NCI-H774 (cell line): ENCODE measurements at places on chromosomes 16 and 17.

- no peak for DNase-seq
These were observed 52.3 kb downstream of the RPGRIP1L start for GRCh38 chr16:53651357-53651756.

- no peak for DNase-seq
These were observed at the start of gene PABPN1L for GRCh38 chr16:88866151-88866920. PABPN1L (minus strand) TSS chr16:88866660; CDS start chr16:88866606, 54 bp downstream.

- DNase-seq = no peak
These were observed 72.8 kb upstream of the DYNLRB2 start for GRCh38 chr16:80468029-80468428.

DNA sequence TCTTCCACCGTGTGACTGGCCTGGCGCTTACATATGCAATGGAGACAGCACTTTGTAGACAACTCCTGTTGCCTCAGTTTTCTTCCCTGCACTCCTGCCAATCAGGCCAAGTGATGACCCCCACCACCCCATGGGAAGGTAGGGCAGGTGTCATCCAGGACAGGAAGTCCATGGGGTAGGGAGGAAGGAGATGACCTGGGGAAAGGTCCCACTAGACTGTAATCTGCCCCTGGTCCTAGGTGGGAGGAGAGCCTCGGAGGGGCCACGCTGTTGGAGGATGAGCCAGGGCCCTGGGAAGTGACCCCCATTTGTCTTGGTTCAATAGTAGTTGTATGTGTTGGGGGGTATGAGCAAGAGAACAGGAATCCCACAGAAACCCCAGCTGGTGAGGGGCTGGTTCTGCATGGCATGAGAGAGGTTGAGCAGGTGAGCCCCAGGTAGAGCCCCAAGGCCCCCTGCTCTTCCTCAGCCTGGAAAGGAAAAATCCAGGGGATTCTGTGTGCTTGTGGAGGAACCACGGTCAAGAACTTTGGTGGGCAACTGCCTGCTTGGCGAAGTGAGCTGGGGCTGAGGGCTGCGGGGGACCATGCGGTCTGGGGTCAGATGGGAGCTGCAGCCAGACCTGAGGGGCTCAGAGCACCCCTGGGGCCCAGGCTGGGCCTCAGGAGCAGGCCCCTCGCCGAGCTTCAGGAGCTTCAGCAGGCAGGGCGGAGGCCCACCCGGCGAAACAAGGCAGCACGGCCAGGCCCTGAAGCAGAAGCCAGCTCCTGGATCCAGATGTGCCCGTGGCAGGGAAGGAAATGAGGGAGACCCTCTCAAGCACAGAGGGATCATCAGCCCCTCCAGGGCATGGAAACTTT is 50.7 kb downstream of the NT5M start:
- no peak for DNase-seq

- DNase-seq = no peak
These were observed 22.0 kb upstream of the CHMP6 start for GRCh38 chr17:80969674-80970043.

- peak; percentile 42 for DNase-seq
These were observed 7.9 kb downstream of the ENGASE start for GRCh38 chr17:79082311-79083190.

- DNase-seq = no peak
These were observed 38.6 kb upstream of the TBX2 start for GRCh38 chr17:61361084-61361483.

DNA sequence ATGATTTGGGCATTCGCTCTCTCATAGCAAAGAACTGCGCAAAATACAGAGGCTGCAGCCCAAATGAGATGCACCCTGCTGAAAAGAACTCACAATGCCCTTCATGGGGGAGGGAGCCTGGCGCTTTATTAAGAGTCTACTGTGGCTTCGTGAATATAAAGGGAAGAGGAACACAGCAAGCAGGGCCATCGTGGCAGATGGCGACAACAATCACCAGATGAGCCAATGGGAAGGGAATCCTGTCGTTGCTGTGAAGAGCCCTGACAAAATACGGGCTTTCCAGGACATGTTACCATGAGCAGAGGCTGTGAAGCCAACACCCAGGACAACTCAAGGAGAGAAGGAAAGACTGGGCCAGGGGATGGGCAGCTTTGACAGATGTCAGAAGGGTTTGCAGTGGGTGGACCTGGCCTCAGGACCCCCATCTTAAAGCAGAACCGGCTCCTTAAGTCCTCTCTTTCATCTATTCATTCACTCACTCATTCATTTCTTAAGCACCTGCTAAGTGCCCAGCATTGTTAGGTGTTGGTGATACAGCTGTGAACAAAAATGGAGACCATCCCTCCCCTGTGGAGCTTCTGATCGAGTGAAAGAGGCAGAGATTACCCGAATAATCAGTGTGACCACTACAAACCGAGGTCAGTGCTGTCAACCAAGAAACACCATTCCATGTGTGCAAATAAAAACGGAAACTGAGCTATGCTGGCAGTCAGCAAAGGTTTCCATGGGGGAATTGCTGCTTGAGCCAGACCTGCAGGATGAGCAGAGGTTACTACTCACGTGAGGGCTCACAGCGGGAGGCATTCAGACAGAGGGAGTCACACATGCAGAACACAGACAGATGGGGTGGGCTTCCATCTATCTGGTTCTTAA is 125.8 kb downstream of the DYNLRB2 start:
- no peak for DNase-seq

GRCh38 chr17:40903129-40903847 is 18.2 kb upstream of the KRT20 start:
- peak; percentile 62 for DNase-seq

- no peak for DNase-seq
These were observed 54.5 kb downstream of the TENT4B start for GRCh38 chr16:50207652-50208051.

DNA sequence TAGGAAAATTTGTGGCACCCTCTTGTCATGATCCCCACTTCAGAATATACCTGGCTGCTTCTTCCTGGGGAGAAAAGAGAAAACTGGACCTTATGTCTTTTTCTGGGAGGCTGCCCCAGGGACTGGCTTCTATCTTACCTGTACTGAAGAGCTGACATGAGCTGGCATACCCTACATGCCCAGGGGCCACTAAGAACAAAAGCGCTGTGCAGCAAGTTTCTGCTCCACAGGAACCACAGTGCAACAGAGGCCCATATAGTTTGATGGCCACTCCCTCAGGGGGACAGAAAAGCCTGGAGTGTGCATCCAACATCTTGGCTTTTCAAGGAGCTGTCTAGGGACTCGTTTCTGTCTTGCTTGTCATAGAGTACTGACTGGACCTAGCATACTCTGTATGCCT is 96.8 kb upstream of the NACA2 start:
- no peak for DNase-seq

DNA sequence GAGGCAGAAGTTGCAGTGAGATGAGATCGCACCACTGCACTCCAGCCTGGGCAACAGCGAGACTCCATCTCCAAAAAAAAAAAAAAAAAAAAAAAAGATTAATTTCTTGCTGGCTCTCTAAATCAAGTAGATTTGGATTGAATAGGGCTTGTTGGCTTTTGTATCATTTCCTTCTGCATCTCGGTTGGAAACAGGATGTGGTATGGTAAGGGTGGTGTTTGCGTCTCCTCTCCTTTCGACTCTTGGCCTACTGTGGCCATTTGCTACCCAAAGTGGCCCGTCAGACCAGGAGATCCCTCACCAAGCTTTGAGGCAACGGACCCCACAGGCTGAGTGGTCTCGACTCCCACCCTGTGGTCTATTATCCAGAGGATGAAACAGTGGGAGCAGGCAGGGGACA is 168.0 kb upstream of the IRX3 start:
- no peak for DNase-seq

GRCh38 chr17:17440010-17440843 is 36.6 kb upstream of the MED9 start:
- DNase-seq = peak; percentile 86

GRCh38 chr17:63934183-63935112 is 2.3 kb upstream of the CD79B start:
- no peak for DNase-seq

DNA sequence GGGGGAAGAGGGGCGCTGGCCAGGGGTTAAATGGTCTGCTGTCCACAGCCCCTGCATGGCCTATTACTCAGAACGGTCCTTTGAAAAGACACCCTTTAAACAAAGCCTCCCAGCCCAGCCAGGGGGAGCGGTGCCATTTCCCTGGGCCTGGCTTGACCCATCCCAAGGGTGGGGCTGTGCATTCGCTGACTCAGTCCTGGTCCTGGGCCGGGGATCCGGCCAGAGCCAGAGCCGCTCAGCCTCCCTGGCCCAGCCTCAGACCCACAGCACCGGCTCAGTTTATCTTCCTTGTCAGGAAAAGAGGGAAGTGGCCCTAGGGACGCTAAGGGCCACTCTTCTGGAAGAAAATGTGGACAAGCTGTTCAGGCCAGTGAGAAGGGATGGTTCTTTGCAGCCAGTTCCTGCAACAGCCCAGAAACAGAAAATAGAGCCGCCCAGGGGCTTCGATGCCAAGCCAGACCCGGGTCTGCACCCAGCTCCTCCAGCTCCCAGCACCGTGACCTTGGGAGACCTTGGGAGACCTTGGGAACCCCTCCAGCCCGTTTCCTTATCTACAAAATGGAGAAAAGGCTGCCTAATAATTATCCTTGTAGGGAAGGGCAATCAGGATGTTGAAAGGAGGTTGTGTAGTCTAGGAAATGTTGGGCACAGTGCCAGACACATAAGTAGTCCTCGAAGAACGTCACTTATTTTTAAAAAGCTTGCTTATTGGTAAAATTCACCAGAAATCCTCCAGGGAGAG is 82.5 kb downstream of the ZDHHC7 start:
- no peak for DNase-seq

- no peak for DNase-seq
These were observed 372.5 kb downstream of the SNX29 start for GRCh38 chr16:12348733-12349704.

- no peak for DNase-seq
These were observed 27.3 kb downstream of the CENPV start for GRCh38 chr17:16325964-16326363.

GRCh38 chr17:48593840-48594537 is 410 bp upstream of the HOXB5 start:
- peak; percentile 93 for DNase-seq

DNA sequence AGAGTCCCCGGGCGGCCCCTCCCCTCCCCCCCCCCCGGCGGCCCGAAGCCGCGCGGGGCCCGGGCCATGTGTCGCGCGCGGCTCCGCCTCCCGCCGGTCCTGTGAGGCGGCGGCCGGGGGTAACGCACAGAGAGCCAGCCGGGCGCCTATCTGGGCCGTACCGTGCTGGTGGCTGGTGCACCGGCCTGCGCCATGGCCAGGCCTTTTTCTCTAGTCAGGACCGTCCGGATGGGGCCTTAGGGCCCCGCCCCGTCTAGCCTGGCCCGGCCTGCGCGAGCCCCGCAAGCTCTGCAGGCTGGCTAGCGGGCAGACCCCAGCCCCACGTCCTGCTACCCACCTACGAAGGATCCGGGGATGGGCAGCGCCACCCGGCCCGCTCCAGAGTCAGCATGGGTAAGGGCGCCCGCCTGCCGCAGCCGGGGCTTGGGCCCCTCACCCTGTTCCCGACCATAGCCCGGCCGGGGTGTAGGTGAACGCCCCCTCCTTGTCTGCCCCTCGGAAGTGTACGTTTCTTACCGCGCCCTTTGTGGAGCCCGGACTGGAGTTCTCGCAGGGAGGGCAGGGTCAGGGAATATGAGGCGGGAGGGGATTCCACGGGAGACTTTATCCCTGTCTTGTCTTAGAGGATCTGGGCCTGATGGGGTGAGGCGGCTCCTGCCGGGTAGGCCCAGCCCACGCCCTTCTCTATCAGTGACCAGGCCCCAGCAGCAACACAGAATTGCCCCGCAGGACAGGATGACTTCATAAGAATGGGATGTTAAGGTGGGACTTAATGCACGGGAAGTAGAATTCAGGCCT is at the start of gene CENPT:
Gene CENPT (minus strand): TSS at position 630 of the 798 bp plus-strand sequence. CDS start 13,834 bp downstream, outside the sequence.
- no peak for DNase-seq
